Lung (tissue), 17 donors: ENCODE measurements at places on chromosomes 13 and 19.

GRCh38 chr19:7905268-7905667, 1.6 kb downstream of the MAP2K7 start:
- DNase-seq, result no peak

DNA sequence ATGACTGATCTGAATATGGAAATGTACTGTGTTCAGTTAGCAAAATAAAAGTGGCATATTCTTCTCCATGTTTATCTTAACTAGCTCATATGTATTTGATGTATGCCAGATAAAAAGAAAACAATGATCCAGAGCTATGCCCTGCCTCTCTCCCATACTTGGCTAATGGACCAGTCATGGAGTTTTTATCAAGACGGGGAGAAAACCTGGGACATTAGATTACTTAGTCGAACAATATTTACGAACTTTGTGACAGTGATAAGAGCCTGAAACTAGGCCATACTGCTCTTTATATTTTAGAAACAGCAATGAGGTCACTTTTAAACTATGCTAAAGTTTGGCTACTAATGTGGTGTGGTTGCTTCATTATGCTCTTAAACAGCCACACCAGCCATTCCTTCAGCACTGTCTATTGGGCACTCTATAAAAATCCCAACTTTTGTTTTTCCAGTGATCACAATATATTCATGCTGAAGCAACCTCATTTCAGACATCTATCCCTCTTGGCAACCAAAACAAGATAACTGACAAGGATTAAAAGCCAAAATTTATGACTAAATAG, 265.0 kb downstream of the FGF14 start:
- no peak for DNase-seq

DNA sequence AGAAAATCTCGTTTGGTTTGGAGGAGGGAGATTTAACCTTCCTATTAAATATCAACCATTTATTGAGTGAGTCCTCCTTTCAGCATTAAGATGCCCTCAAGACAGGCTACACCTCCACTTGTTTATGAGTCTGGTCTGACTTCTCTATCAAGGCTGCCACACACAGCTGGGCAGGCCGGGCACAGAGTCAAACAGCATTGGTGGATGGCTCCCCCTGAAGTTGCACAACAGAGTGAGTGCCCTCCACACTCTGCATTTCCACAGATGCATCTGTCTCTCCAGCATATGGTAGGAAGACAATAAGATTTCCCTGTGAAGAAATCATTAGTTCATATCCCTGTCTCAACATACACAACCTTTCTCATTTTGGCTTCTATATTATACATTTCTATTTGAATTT, 31.4 kb downstream of the PHF11 start:
- DNase-seq, result no peak

DNA sequence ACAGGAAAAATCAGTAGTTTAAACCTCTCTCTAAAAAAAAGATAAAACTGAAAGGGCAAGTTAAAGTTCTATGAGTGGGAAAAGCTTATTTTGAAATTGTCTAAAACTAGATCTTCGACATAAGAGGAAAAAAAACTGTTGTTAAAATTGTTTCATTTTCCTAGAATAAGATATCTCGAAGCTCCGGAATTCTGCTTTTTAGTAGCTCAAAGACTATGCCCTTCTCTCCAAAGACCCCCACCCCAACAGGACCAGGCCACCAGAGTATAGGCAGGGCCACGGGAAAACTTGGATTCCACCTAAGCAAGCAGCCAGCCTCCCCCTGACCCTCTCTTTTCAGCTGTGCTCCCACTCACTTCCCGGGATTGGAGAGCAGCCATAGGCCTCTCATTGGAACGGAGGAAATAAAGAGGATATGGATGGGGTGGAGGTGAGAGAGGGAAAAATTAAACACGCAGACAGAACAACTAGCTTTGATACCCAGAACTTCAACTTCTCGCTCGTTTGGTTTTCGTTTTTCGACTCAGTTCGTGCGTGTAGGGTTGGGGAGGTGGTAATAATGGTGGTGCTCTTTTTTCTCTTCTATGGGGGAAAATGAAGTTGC, 3.0 kb downstream of the POU4F1 start:
- DNase-seq, result peak; percentile 50

GRCh38 chr13:77863144-77863543, 55.5 kb downstream of the EDNRB start:
- DNase-seq, result no peak

DNA sequence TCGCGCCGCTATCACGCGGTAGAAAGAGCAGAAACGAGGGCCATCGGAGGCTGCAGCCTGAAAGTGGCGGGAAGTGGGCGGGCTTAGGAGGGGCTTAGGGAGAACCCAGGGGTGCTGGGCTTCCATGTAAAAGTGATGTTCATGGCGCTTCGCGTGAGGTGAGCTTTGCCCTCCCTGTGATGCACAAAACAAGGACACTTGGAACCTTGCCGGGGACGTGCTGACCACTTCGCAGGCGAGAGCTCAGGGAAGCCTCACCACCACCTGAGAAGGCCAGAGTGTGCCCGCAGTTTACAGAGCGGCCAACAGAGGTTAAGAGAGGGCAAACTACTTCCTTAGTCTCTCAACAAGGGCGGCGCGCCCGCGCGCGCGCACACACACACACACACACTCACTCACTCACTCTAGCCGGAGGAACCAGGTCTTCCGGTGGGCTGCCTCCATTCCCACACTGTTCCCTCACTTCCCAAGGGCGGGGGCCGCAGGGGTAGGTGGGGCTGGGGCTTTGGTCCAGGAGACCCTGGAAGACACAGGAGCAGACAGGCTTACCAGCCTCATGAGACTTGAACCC, 651 bp downstream of the GAPDHS start:
- peak; percentile 64 for DNase-seq

- no peak for DNase-seq
These were observed 25.4 kb upstream of the SIGLEC11 start for GRCh38 chr19:49986354-49986753.

GRCh38 chr19:18468517-18468916, 30.6 kb upstream of the ISYNA1 start:
- DNase-seq, result no peak

GRCh38 chr13:96130818-96131340, 41.0 kb downstream of the HS6ST3 start:
- peak; percentile 34 for DNase-seq

DNA sequence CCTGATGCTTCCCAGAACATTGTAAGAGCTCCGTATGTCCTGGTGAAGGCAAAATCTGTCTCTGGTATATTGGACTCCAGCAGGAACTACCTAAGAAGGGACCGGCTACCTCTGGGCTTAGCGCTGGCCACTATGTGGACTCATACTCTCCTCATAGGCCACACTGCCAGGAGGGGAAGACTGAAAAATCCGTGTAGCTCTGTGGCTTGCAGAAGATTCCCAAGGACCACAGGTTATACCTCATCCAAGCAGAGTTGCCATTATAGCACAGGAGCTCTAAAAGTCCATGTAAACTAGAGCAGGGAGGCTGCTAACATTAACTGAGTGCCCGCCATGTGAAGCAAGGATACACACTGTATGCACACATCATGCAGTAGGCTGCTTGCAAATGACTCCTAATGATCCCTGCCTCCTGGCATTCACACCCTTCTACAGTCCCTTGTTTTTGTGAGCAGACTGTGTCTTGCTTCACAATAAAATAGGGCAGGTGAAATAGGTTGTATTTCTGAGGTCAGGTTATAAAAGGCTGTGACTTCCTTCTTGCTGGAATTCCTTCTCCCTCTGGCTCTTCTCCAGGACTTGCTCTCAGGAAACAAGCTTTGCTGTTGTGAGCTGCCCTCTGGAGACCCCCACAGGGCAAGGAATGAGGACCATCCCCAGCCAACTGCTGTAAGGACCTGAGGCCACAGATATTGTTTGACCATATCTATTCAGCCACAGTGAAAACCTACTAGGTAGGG, 192.6 kb upstream of the UBL3 start:
- no peak for DNase-seq

GRCh38 chr19:14540741-14541525, 11.5 kb downstream of the TECR start:
- no peak for DNase-seq

DNA sequence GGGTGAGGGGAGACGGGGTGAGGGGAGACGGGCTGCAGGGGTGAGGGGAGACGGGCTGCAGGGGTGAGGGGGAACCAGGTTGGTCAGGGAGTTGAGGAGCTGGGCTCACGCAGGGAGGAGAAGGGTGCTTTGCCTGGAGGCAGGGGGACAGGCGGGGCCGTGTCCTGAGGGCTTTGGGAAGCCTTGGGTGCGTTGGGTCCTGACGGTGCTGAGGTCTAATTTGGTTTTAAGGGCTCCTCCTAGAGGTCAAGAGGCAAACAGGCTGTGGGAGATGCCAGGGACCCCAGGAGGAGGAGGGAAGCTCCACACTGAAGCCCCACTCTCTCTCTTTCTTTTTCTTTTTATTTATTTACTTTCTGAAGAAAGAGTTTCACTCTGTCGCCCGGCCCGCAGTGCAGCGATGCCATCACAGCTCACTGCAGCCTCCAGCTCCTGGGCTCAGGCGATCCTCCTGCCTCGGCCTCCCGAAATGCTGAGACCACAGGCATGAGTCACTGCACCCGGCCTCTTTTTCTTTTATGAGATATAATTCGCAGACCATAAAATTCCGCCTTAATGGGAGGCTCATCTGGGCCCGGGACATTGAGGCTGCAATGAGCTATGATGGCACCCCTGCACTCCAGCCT, 9.3 kb upstream of the MISP start:
- DNase-seq, result no peak

GRCh38 chr13:27534108-27534980, 84.0 kb upstream of the MTIF3 start:
- DNase-seq, result no peak

DNA sequence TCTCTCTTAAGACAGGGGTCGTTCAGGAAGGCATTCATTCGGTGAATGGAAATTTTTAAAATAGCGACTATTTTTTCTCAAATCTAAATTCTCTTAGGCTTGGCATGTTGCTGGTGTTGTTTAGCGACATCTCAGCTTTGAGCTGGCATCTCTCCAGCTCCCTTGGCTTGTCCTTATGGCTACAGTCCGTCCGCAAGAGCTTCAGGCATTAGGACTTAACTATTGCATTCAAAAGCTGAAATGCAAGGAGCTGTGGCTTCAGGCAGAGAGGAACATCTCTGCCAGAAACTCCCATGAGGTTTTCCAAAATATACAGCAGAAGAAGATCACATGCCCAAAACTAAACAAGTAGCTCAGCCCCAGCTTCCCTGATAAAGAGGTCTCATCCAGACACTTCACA, 578.5 kb downstream of the EFNB2 start:
- peak; percentile 93 for DNase-seq

DNA sequence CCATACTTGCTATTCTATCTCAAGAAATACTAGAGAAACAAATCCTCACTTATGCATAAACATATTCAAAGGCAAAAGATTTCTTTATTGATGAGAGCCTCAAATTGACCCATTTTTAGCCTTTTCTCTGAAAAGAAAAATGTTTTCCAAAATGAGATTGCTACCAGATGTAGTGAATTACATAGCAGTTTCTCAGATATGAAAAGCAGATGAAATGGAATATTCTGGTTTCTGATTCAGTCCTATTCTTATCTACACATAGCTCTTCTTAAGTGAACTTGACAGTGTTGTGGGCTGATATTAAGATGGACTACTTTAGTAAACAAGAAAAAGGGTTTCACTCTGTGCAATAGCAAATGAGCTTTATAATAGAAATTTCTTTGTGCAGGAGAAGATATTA, 183.5 kb downstream of the DNAJC15 start:
- no peak for DNase-seq

- DNase-seq, result peak; percentile 56
These were observed 567 bp downstream of the EFNB2 start for GRCh38 chr13:106534639-106535551.

DNA sequence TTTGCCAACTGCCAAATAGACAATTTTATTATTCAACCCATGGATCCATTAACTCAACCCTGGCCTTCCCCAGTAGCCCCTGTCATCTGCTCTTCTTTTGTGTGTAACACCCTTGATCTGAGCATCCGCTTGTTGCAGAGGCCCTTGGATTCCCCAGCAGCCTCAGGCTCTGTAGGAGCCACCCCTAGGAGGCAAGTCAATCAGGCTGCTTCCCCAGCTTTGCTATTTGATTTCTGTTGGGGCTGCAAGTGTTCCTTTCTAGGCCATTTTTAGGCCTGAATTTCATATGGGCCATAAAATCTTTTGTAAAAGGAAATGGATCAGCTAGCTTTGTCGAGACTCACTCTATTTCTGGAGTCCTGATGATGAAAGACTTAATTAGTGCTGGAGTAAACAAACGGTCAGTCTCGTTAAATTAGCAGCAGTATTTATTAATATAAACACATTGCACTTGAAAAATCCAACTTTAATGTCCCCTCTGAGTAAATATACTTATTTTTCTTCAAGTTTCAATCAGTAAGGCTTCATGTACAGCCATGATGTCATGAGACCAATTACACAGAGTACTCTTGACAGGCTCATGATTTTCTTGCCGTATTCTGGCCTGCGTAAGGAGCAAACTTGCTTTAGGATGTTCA, 105.3 kb downstream of the RGCC start:
- DNase-seq, result no peak

GRCh38 chr13:76759877-76760276, 126.3 kb downstream of the KCTD12 start:
- no peak for DNase-seq

DNA sequence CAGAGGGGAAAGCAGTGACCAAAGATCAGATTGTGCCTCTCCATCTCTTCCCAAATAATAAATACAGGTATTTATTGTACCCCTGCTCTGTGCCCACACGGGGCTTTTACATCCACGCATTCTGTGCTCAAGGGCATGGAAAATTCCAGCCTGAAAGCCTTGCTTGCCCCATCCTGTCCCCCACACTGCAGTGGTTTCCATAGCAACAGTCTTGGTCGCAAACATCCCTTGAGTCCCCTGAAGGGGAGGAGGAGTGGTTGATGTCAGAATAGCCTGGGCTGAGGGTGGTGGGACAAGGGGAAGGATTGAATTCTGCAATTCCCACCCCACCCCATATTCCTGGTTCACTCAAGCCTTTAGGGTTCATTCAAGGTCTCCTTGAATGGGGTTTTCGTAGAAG, 41.0 kb upstream of the USP29 start:
- DNase-seq, result no peak

DNA sequence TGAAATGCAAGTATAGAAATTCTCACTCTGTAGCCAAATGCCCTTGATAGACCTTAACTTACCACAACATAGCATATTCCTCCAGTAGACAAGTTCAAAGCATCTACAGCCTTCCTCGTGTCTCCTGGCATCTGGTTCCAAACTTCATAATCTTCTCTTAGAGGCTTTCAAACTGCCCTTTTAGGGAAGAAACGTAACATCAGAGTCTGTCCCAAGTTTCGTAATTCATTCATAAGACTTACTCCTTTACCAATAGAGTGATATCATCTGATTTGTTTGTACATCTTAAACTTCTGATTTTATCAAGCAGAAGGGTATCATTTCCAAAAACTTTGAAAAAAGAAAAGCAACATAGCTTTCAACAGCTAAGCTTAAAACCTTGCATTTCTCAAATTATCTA, 137.4 kb downstream of the SPRY2 start:
- no peak for DNase-seq

- peak; percentile 98 for DNase-seq
These were observed 6.0 kb downstream of the EHD2 start for GRCh38 chr19:47719047-47719859.

- no peak for DNase-seq
These were observed 3.1 kb upstream of the SPIB start for GRCh38 chr19:50415661-50416033.

GRCh38 chr13:110872034-110872767, 42.7 kb downstream of the ANKRD10 start:
- peak; percentile 8 for DNase-seq

- no peak for DNase-seq
These were observed 10.0 kb downstream of the NKPD1 start for GRCh38 chr19:45150751-45151281.
